ENCODE measurements at places on chromosomes 3 and 15.

- H3K27me3 ChIP-seq: no peaks in the 10 kb centered on the region
- H3K4me3 ChIP-seq: no peak overlapping the region
- no peaks in the 10 kb centered on the region for H3K4me1 ChIP-seq
- no peaks in the 10 kb centered on the region for H3K36me3 ChIP-seq
- DNase-seq: no peak
These were observed 35.2 kb downstream of the NR1I2 start for GRCh38 chr3:119817071-119817470.

GRCh38 chr3:124217542-124217941 is 225.6 kb upstream of the ROPN1 start:
- no peak overlapping the region for H3K4me3 ChIP-seq
- no peaks in the 10 kb centered on the region for H3K36me3 ChIP-seq
- DNase-seq: no peak
- no peaks in the 10 kb centered on the region for H3K27me3 ChIP-seq
- H3K4me1 ChIP-seq: peaks cover 7% of the 10 kb centered on the region

DNA sequence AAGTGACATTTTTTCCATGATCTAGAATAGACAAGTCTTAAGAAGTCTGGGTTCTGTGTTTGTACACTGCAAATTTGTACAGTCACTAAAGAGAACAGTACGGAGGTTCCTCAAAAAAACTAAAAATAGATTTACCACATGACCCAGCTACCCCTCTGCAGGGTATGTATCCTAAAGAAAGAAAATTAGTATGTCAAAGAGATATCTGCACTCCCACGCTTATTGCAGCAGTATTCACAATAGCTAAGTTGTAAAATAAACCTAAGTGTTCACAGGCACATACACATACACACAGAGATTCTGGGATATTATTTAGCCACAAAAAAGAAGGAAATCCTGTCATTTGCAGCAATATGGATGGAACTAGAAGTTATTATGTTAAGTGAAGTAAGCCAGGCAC is 120.4 kb downstream of the ZIC1 start:
- H3K27ac ChIP-seq: no peak overlapping the region
- H3K4me3 ChIP-seq: no peak overlapping the region
- H3K4me1 ChIP-seq: no peaks in the 10 kb centered on the region

DNA sequence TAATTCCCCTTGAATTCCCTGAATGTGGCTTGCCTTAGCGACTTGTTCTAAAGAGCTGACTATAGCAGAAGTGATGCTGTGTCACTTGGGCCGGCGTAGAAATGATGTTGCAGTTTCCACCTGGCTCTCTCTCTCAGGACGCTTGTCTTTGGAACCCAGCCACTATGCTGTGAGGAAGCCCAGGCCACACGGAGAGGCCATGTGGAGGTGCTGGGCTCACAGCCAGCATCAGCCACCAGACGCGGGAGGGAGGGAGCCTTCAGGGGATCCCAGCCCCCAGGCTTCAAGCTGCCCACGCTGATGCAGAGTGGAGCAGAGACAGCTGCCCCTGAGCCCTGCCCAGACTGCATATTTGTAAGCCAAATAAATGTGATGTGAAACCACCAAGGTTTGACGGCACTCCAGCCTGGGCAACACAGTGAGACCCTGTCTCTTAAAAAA is 18.6 kb downstream of the RNU5B-1 start:
- H3K36me3 ChIP-seq: no peaks in the 10 kb centered on the region
- no peak overlapping the region for H3K27ac ChIP-seq
- no peak overlapping the region for H3K4me3 ChIP-seq
- no peaks in the 10 kb centered on the region for H3K4me1 ChIP-seq
- peak; percentile 94 for DNase-seq

GRCh38 chr15:50265620-50266019 is at the start of gene HDC:
TSS of gene HDC (minus strand) at chr15:50265726. CDS start at chr15:50265623, 103 bp downstream.
- no peak for DNase-seq
- no peaks in the 10 kb centered on the region for H3K4me1 ChIP-seq
- no peak within 1 kb of the TSS for H3K4me3 ChIP-seq
- H3K36me3 ChIP-seq: peaks cover 3% of the 10 kb centered on the region
- H3K27ac ChIP-seq: no peak within 1 kb of the TSS
- no peaks in the 10 kb centered on the region for H3K27me3 ChIP-seq

GRCh38 chr3:122533480-122533879 is 18.7 kb upstream of the KPNA1 start:
- no peaks in the 10 kb centered on the region for H3K27me3 ChIP-seq
- H3K36me3 ChIP-seq: peaks cover 16% of the 10 kb centered on the region
- DNase-seq: no peak
- H3K27ac ChIP-seq: no peak overlapping the region
- no peaks in the 10 kb centered on the region for H3K4me1 ChIP-seq

DNA sequence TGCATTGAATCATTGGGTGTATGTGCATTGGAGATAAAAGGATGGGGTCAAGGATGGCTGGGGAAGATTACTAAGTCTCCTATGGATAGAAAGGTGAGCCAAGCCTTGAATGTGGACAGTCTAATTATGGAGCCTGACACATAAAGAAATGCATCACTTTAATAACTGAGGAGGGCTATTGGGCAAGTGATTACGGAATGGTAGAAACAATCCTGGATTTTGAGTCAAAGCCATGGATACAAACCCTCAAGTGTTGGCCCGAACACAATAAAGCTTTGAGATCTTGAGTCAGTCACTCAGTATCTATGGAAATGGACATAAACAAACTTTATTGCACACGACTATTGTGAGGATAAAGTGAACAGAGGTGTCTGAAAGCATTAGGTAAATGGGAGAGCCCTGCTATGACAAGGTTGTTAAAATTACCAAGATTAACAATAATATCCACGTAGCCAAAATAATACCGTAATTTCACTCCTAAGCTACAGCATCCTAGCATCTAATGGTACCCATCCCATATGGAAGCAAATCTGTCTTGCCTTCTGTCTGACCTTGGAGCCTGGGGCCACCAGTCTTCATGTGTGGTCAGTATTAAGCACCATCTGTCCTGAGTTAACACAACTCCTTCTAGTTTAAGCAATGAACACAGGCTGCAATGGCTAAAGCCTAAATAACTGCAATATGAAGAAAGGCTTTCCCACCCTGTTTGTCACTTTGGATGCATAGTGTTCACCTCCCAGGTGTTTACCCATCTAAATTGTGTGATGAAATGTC is 136.9 kb upstream of the PRICKLE2 start:
- H3K27me3 ChIP-seq: no peaks in the 10 kb centered on the region
- H3K4me3 ChIP-seq: no peak overlapping the region
- no peak for DNase-seq
- H3K4me1 ChIP-seq: no peaks in the 10 kb centered on the region

DNA sequence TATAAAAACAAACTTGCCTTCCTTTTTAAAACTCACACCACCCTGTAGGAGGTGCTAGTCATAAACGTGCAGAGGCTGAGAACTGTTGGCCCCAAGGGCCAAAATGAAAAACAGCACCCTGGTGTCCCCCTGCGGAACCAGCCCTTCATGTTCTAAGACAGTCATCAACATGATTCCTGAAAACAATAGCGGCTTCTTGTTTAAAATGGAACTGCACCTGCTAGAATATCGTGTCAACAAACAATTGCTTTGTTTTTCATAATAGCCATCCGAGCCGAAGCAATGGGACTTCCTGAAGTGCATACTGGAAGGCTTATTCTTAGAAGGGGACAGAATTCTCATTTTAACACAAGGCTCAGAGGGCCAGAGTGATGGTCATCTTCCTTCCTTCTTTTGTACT is 43.7 kb downstream of the MECOM start:
- H3K36me3 ChIP-seq: no peaks in the 10 kb centered on the region
- H3K4me3 ChIP-seq: no peak overlapping the region
- H3K27ac ChIP-seq: no peak overlapping the region
- no peak for DNase-seq

DNA sequence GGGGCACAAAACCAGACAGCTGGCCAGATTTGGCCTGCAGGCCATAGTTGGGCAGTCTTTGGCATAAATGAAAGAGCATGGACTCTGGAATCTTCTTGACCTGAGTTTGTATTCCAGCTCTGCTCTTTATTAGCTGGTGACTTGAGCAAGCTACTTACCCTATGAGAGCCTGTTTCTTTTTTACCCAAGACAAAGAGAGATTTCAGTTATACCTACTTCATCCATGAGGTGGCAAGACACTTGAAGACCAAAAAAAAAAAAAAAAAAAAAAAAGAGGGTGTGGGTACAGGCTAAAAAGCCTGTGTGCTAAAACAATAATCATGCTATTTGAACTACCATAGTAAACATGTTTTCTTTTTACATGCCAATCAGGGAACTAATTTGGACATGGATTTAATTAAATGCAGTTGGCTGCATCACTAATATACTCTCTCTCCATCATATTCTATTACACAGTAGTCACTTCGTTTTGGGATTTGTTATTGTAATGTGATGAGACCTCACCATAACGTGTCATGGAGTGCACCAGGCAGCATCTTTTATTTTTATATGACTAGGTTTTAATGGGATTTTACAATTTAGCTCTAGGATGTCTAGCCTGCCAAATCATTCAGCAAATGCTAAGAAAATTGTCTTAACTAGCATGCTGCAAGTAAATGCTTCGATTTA is 109.2 kb upstream of the FHIT start:
- H3K4me1 ChIP-seq: no peaks in the 10 kb centered on the region
- H3K27me3 ChIP-seq: no peaks in the 10 kb centered on the region
- no peak overlapping the region for H3K27ac ChIP-seq
- no peaks in the 10 kb centered on the region for H3K36me3 ChIP-seq
- DNase-seq: no peak
- H3K4me3 ChIP-seq: no peak overlapping the region

DNA sequence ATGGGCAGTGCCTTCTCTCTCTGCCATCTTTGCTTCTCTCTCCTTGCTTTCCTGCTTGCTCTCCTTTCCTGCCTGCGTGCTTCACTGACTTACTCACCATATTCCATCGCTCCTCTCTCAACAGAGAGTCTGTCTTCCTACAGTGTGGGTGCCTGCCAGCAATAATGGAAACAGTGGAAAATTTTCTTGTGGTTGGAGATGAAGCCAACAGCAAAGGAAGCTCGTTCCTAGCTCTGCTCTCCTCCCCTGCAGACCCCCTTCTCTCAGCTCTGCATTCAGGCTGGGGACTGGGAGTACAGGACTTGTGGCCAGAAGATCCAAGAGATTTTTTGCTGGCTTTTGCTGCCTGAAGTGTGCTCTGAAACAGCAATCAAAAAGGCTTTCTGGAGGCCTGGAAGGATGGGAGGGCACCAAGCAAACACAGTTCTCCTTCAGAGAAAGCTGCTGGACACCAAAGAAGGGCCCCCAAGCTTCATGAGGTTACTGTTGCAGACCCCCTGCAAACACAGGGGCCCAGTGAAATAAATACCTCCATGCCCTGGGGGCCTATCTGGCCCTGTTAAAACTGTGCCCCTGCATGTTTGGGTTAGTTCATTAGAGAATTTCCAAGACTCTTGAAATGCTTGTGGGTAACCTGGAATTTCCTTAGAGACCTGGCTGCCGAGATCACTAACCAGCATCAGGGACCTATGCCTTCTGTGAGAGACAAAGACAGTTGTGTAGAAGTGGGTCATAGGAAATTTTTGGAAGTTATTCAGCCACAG is 149.9 kb upstream of the RASGRP1 start:
- H3K27ac ChIP-seq: peak overlapping the region; percentile 95
- no peaks in the 10 kb centered on the region for H3K27me3 ChIP-seq
- DNase-seq: no peak
- H3K4me1 ChIP-seq: peaks cover 5% of the 10 kb centered on the region
- no peak overlapping the region for H3K4me3 ChIP-seq
- H3K36me3 ChIP-seq: no peaks in the 10 kb centered on the region

GRCh38 chr3:53939813-53940212 is 48.2 kb upstream of the SELENOK start:
- no peaks in the 10 kb centered on the region for H3K4me1 ChIP-seq
- H3K27ac ChIP-seq: no peak overlapping the region
- H3K36me3 ChIP-seq: no peaks in the 10 kb centered on the region
- DNase-seq: peak; percentile 6

DNA sequence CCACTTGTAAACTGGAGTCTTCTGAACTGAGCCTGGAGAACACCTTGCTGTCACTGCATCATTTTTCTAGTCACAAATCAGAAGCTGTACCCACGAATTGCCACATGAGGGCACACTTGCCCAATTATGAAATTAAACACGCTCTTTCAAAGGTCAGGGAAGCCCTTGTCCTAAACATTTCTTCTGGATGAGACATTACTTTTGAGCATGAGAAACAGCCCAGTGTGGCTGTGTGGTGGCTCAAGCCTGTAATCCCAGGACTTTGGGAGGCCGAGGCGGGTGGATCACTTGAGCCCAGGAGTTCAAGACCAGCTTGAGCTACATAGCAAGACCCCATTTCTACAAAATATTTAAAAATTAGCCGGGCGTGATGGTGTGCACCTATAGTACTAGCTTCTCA is 27.5 kb upstream of the CFAP161 start:
- H3K36me3 ChIP-seq: no peaks in the 10 kb centered on the region
- no peaks in the 10 kb centered on the region for H3K4me1 ChIP-seq
- peak; percentile 70 for DNase-seq
- peaks cover 5% of the 10 kb centered on the region for H3K27me3 ChIP-seq
- no peak overlapping the region for H3K27ac ChIP-seq
- H3K4me3 ChIP-seq: no peak overlapping the region

DNA sequence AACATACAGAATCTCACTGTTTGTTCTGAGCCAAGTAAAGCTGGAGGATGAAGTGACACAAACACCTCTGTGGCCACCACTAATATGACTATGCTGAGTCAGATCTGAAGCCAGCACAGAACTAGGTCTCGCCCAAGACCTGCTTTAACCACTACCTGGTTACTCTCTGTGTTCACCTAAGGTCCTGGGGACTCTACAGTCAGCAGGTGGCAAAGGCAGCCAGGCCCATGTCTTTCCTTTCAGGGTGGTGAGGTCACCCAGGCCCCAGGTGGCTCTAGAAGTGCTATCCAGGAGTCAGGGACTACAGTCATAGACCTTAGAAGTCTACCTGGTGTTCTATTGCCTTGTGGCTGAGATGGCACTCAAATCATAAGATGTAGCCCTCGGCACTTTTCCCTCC is 287.9 kb upstream of the ARRDC4 start:
- no peak overlapping the region for H3K27ac ChIP-seq
- H3K36me3 ChIP-seq: no peaks in the 10 kb centered on the region
- DNase-seq: no peak
- no peaks in the 10 kb centered on the region for H3K4me1 ChIP-seq

- no peaks in the 10 kb centered on the region for H3K36me3 ChIP-seq
- peak; percentile 17 for DNase-seq
- peak overlapping the region; percentile 76 for H3K27ac ChIP-seq
- peaks cover 9% of the 10 kb centered on the region for H3K4me1 ChIP-seq
- H3K4me3 ChIP-seq: no peak overlapping the region
- H3K27me3 ChIP-seq: no peaks in the 10 kb centered on the region
These were observed 102.9 kb downstream of the CACNA1D start for GRCh38 chr3:53597136-53597915.

DNA sequence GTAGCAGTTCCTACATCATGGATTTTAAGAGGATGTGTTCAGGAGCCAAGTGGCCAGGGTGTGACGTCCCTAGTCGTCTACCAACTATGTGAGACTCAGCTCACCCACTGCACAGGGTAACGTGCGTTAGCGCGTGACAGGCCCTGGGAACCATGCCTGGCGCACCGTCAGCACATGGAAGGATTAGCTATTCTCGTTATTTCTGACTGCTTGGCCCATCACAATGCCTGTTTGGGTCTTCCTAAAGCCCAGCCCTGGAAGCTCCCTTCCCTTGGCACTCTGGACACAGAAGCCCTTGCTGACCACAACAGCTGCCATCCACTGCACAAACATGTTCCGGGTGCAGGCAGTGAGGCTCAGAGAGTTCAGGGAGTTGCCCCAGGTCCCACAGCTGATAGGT is 91.0 kb upstream of the RPL32 start:
- no peaks in the 10 kb centered on the region for H3K27me3 ChIP-seq
- H3K4me3 ChIP-seq: no peak overlapping the region
- no peak for DNase-seq
- no peak overlapping the region for H3K27ac ChIP-seq
- peaks cover 37% of the 10 kb centered on the region for H3K4me1 ChIP-seq

GRCh38 chr3:124520970-124521369 is 209.3 kb upstream of the UMPS start:
- DNase-seq: no peak
- no peak overlapping the region for H3K4me3 ChIP-seq
- H3K4me1 ChIP-seq: no peaks in the 10 kb centered on the region
- H3K27ac ChIP-seq: no peak overlapping the region
- no peaks in the 10 kb centered on the region for H3K27me3 ChIP-seq
- no peaks in the 10 kb centered on the region for H3K36me3 ChIP-seq

Data from SK-N-SH (cell line).